Calu3 (cell line): ENCODE measurements at places on chromosomes 1 and 21. TPM values are rescaled to one million over a fixed set of nuclear protein-coding genes. Genes with fewer than 3 reads are reported as not detected.
A peak's percentile ranks its signal among the peaks of the same experiment; 100 is the strongest.

GRCh38 chr1:103387898-103388297 is 137.6 kb upstream of the RNPC3 start:
- DNase-seq = no peak

DNA sequence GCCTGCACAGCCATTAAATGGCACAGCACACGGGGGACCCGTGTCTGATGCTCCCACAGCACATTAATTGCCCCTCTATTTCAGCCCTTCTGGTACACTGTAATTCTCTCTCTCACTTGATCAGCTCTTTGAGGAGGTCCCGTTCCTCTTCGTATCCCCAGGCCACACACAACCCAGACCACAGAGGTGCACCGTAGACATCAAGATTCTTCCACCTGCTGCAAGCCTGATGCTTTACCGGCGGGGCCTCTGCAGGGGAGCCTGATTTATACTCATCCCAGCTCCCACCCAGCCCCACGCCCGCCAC is 759 bp downstream of the SMYD3 start:
- DNase-seq = no peak

GRCh38 chr21:38619992-38620479 is 121.8 kb upstream of the ERG start:
- no peak for DNase-seq

- no peak for DNase-seq
Observed at GRCh38 chr1:85296980-85297379, 20.5 kb upstream of the BCL10 start.

DNA sequence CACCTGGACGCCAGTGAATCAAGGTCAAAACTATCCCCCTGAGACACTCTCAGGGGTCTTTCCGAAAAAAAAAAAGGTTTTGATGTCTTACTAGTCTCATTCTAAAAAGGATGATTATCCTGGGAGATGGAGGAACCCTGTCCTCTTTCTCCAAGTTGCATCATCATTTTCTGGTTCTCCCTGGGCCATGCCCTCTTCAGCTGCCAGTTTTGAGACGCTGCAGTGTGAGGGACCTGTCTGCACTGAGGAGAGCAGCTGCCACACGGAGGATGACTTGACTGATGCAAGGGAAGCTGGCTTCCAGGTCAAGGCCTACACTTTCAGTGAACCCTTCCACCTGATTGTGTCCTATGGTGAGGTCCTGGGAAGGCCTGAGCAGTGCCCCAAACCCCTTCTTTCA is 3.5 kb downstream of the FCRLA start:
- DNase-seq = no peak

GRCh38 chr1:66386712-66387111 is 147.2 kb upstream of the SGIP1 start:
- DNase-seq = no peak

GRCh38 chr1:73065339-73066041 is 783.2 kb upstream of the NEGR1 start:
- DNase-seq = no peak

GRCh38 chr1:173504268-173504667 is 27.1 kb downstream of the PRDX6 start:
- no peak for DNase-seq

DNA sequence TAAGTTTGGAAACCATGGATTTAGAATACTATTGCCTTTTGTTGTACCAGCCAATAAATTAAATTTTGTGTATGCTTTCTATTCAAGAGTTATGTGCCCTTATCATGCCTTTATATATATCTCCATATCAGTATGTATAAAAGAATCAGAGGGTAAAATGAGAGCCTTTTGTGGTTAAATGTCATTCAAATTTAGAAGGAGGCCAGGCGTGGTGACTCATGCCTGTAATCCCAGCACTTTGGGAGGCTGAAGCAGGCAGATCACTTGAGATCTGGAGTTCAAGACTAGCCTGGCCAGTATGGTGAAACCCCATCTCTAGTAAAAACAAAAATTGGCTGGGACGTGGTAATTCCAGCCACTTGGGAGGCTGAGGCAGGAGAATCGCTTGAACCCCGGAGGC is 88.9 kb downstream of the XPR1 start:
- DNase-seq = no peak

DNA sequence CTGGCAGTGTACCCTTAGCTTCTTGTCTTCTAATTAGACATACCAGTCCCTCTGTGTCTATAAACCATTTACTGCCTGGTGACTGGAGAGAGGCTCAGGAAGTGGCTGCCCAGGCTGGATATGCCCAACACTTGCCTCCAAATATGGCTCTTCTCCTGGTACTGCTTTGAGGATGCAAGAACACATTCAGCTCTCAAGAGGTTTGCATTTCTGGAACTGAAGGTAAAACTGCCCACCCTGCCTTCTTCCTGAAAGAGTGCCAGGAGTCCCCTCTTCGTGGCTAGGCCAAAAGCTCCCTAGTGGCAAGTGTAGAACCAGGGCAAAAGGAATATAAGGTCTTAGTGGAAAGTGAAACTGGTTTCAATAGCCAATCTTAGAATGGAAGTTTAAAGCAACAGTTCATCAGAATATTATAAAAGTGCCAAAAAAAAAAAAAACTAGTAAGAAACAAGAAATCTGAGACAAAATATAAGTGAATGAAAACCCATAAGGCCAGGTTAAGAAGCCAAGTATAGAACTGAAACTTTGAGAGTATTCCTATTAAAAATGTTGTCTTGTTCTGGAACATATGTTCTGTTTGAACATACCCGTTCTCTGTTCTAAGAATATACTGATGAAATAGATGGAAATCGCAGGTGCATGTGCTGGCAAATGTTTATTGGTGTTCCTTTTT is 77.2 kb upstream of the CTTNBP2NL start:
- no peak for DNase-seq

DNA sequence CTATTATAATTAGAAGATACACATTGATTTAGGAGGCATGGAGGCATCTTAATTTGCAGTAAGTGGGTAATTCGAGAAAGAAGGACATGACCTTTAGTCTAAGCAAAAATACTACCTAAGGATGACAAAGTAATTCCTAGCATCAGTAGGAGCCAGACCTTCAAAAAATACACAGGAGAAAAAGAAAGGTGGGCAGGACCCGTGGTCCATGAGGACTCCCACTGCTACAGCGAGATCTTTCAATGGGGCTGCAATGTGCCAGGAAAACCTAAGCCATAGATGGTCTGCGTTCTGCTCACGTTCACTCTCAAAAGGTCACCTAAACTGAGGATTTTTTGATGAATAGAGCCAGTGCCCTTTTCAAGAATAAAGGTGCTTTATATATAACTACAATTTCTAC is 10.6 kb upstream of the EXO1 start:
- DNase-seq = no peak

GRCh38 chr21:15063081-15063813 is 1.6 kb downstream of the NRIP1 start:
- DNase-seq = no peak

GRCh38 chr1:150507912-150508864 is at the start of gene ECM1:
Gene ECM1, plus strand, starts transcription at chr1:150508109. Its CDS starts 101 bp downstream, at chr1:150508210.
- peak; percentile 30 for DNase-seq

DNA sequence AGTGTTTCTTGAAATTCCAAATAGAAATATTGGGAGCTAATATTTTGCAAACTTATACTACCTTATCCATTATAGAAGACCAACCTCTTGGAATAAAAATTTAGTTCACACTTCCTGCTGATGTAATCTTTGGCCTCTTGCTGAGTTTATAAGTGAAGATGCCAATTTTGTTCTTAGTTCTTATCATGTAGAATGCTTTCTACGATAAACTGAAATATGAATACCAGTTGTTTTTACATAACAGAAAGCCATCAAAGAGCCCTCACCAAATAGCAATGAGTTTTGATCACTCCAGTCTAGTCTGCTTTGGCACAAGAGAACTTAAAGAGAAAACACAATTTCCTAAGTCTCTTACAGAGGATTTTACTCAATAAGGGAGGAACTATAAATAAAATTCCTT is 89.5 kb downstream of the DENND1B start:
- no peak for DNase-seq

GRCh38 chr1:224057461-224058199 is 56.3 kb upstream of the FBXO28 start:
- no peak for DNase-seq

The BCL10 gene
- 57.7 and 59.1 TPM in 2 replicates for total RNA-seq

The OR2M4 gene
- total RNA-seq = not detected in 2 replicates

The COL18A1 gene
- total RNA-seq = 54.5 and 82.9 TPM in 2 replicates

The TMCC2 gene
- 0.33 and 0.37 TPM in 2 replicates for total RNA-seq

The RXFP4 gene
- total RNA-seq = not detected in 2 replicates

The TEKT2 gene
- total RNA-seq = 0.31 TPM in 1 of 2 replicates, not detected in the other

The TMEM269 gene
- 0.94 and 1.7 TPM in 2 replicates for total RNA-seq

The TIE1 gene
- total RNA-seq = not detected in 2 replicates

The SH2D1B gene
- not detected in 2 replicates for total RNA-seq

The HES4 gene
- total RNA-seq = 35.5 and 51.3 TPM in 2 replicates

The TARBP1 gene
- 38.1 and 39.6 TPM in 2 replicates for total RNA-seq

The PSMG1 gene
- 46.4 and 50.0 TPM in 2 replicates for total RNA-seq

The HCRTR1 gene
- not detected in 2 replicates for total RNA-seq

The NMNAT2 gene
- total RNA-seq = 0.26 and 0.78 TPM in 2 replicates

The AQP10 gene
- total RNA-seq = not detected in 2 replicates

The LCE2C gene
- total RNA-seq = not detected in 2 replicates
